Stimulated activated CD4-positive, alpha-beta T cell treated with anti-CD3 and anti-CD28 coated beads, Interleukin-1b, Interleukin-23, amount 100 ng/mL, for 1 hour (primary cell): ENCODE measurements at places on chromosomes 6 and 20.

DNA sequence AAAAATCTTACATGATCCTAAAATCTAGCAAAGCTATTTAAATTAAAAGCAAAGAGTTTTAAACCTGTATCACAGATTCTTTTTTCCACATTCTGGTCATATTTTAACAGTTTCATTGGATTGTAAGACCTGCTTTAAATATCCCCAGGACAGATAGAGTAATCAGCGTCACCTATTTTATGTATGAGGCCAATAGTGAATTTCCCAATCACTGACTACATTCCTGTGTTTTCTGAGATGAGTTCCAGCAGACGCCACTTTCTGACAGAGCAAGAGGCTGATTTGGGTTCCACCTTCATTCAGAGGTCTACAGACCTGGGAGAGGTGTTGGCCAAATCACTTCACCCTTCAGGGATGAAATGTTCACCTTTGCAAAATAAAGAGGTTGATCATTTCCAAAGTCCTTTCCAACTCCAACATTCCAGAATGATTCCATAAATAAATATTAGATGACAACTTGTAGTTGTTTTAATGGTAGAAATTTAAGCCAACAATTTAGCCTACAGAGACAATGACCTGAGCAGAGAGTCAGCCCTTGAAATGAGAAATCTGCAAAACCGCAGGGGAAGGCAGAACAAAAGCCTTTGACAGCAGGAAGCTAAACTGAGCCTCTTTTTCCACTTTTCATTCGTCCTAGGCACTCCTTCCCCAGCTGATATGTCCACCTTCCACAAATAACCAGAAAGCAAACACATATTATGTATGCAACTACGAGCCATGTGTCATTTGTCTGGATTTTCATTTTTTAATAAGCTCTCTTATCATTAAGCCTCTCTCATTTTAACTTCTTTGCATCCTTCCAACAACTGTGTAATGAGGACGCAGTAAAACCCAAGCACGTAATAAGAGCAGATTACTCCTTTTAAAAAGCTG is 105.2 kb downstream of the TFAP2A start:
- DNase-seq: no peak

DNA sequence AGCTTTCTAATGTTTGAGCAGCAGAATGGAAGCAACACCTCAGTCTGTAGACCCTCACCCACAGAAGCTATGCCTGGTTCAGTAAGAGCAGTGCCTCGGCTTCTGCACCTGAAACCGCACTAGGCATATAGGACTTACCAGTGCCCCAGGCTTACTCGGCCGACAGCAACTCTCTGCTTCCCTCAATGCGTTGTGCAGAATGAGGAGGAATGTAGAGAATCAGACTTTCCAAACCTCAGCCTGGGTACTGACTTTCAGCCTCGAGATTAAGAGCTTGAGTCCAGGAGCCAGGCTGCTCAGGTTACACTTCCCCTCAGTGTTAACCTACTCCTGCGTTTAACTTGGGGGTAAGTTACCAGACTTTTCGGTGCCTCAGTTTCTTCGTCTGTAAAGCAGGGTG is 8.6 kb downstream of the EYA2 start:
- no peak for DNase-seq

- no peak for DNase-seq
Measured at GRCh38 chr6:41182069-41183034, 18.6 kb downstream of the TREML2 start.

DNA sequence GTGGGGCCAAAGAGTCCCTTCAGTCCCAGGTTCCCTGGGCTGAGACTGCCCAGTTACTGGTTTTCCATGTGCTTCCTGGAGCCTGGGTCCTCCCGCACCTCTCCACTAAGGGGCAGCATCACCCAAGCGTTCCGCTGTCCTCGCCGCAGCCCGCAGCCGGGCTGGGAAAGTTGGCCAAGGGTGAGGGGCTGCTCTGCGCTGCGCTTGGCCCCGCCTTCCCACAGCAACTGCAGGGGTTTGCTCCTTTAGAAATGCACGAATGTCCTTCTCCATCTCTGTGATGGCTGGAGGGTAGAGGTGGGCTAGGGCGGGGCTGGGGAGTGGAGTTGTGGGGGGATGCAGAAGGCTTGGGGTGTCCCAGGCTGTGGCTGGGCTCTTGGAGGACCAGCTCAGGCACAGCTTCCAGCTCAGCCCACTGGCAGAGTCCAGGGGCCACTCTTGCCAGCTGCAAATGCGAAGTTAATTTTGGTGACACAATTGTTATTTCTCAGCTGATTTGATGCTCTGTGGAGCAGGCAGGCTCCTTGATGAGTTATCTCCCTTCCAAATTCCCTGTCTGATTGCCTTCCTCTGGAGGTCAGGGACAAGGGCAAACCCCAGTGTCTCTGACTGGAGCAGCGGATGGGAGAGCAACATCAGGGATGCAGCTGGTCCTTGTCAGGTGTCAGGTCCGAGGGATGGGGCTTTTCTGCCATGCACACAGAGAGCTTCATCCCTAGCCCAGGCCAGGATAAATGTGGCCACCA is 63.2 kb downstream of the NOL4L start:
- peak; percentile 53 for DNase-seq

GRCh38 chr6:44828780-44829179 is 441.3 kb downstream of the CDC5L start:
- DNase-seq: no peak
